ENCODE measurements at places on chromosomes 12 and 14.

DNA sequence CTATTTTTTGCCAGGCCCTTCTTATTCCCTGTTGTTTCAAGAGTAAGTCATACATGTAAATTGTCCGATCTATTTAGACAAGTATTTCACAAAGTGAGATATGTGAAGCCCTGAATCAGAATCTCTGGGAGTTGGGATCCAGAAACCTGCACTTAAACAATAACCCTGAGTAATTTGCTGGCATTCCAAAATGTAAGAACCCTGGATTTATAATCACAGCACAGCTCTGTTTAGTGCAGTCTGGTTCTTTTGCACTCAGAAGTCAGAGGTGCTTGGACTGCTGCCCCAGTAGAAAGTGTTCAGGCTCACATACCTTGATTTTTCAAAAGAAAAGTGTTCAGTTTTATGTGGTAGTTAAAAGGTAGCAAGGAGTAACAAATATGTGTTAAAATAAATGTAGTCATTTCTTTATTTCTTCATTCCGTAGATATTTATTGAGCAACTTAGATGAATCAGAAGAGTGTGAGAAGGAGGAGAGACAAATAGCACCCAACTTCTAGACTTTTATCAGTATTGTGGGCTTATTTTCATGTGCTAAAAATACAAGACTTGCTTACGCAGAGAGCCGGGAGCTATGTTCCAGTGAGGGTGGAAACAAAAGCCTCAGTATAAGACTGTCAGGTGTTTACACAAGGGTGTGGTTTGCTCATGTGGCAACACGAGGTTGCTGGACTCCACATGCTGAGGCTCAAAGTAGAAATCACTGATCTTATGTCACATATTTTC lies 70.1 kb downstream of the SYNE2 start:
- DNase-seq, result peak; percentile 79

- no peak for DNase-seq
These were observed 20.1 kb downstream of the RTN1 start for GRCh38 chr14:59850458-59850857.

- DNase-seq, result no peak
These were observed 58.6 kb downstream of the GXYLT1 start for GRCh38 chr12:42086031-42086430.

DNA sequence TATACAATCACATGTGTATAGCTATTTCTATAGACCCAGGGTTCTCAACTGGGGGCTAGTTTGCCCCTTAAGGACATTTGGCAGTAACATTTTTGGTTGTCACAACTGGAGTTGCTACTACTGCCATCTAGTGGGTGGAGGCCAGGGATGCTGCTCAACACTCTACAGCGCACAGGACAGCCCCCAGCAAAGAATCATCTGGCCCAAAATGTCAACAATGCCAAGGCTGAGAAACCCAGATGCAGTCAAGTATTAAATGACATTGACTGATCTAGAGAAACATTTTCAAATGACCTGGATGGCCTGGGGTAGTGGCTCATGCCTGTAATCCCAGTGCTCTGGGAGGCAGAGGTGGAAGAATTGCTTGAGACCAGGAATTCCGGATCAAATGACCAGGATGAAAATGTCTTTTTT lies 5.8 kb downstream of the WSB2 start:
- DNase-seq, result peak; percentile 73

DNA sequence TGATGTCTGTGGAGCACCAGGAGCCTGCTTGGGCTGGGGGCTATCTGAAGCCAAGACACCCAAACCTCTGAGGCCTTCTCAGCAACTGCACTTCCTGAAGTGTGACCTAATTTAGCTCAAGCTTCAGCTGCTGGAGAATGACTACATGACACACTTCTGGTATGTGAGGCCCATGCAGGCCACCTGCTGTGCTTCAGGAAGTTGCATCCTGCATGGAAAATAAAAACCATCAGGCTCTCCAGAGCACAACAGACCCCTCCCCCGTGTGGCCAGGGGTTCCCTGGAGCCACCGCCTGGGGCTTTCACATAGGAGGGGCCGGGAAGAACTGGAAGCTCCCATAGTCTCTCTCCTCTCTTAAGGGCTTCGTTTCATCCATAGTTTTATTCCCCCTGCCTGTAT lies 217.7 kb downstream of the SLC15A4 start:
- no peak for DNase-seq

GRCh38 chr14:93105362-93105761 lies 10.4 kb downstream of the ITPK1 start:
- no peak for DNase-seq

DNA sequence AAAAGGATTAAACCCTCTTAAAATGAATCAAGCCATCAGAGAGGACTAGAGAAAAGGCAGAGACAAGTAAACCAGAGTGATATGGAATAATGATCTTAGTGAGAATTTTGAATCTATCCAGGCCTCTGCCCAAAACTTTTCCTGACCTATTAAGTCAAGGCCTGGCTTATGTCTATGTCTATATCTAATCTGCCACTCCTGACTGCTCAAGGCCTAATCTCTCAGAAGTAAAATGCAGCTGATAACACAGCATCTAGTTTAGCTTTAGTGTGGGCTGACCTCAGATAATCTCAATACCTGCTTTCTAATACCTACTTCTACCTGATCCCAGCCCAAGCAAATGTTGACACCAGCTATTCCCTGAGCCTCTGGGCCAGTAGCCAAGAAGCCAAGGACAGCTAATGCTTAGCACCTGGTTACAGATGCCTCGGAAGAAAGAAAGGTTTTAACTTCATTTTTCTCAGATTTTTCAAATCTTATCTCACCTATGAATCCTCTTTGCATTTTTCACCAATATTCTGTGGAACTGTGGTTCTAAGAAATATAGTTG lies 1472.5 kb upstream of the SEL1L start:
- no peak for DNase-seq

- DNase-seq, result peak; percentile 22
These were observed 841.7 kb downstream of the DIO2 start for GRCh38 chr14:79369359-79370332.

- no peak for DNase-seq
These were observed 52.1 kb downstream of the GALC start for GRCh38 chr14:87940894-87941293.

DNA sequence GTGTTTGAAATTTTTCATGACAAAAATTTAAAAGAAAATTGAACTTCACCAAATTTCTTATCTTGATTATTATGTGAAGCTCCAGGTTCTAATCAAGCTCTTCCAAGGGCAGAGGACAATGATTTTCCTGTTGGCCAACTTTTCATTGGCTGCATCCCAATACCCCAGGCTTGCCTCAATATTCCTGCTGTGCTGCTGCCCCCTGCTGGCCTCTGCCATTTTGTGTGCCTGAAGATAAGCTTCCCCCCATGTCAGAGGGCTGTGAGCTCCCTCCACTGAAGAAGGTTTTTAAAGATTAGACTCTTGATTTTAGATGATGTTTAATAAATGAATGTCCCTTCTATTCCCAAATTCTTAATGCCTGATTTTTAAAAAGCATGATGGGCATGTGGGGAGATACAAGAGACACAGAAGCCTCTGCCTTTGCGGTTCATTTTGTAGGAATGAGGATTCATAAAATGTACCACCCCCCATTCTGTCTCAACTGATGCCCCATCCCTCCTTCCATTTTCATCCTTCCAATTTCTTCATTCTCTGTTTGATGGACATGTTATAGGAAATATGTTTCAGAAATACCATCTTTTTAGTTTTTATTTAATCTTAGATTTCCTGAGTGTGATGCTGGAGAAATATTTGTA lies 76.7 kb upstream of the RGS6 start:
- peak; percentile 18 for DNase-seq

Measured in epithelial cell of proximal tubule (primary cell).